ENCODE measurements at places on chromosomes 5 and 9.

GRCh38 chr9:110847671-110848070 lies 179.1 kb downstream of the MUSK start:
- no peak for DNase-seq

DNA sequence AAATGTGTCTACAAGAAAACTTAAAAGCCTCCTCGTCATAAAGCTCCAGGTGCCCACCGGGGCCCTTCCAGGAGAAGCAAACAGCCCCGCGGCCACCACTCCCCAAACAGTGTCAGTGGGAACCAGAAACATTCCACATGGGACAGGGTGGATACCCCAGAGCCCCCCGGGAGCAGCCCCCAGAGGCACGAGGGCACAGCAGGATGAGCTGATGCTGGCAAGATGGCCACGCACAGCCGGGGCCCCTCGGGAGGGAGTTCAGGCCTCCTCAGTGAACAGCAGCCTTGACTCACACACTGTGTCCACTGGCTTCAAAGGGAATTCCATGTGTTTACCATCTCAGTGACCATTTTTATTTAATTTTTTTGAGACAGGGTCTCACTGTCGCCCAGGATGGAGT lies 10.5 kb downstream of the EXD3 start:
- DNase-seq, result no peak

DNA sequence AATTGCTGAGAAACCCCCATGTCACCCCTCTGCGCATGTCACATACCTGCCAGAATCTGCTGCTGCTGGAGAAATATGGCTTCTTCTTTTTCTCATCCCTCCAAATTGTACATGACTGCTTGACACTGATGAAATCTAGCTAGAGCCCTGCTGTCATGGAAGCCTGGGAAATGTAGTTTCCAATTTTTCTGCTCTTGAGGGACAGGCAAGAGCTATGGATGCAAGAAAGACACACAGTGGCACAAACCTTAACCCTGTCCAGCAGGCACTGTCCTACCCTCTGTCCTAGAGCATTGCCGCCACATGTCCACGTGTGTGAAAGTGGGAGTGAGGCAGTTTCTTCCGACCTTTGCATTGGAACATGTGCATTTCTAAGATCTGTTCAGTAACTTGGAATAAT lies 255.5 kb upstream of the SEMA6A start:
- DNase-seq, result no peak

DNA sequence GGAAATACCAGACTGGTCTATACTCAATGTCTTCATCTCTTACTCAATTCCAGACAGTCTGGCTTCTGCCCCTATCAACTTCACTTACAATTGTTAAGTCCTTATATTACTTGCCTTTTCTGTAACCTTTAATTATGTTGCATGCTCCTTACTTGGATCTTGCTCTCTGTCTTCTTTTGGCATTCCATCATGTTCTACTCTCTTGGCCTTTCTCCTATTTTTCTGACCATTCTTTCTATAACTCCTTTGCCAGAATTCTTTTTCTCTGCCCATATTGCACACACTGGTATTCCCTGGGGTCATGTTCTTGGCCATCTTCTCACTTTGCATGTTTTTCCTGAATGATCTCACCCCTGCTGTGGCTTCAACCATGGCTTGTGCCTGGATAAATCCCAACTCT lies 209.8 kb upstream of the ZNF462 start:
- DNase-seq, result no peak

DNA sequence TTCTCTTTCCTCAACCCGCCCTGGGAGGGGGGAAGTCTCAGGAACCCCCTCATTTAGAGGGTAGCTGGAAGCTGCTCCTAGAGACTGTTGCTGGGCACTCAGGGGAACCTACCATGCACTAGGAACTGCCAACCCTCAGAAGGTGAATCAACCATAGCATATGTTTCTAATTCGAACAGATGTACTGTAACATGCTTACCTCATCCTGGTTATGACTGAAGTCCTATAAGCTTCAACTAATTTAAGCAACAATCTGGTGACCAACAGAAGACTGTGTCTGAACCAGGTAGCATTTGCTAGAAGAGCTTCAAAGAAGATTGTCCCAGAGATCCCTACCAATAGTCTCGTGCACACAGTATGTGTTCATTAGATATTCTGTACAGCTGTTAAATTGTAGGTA lies 5.7 kb upstream of the PRDM6 start:
- DNase-seq, result no peak

DNA sequence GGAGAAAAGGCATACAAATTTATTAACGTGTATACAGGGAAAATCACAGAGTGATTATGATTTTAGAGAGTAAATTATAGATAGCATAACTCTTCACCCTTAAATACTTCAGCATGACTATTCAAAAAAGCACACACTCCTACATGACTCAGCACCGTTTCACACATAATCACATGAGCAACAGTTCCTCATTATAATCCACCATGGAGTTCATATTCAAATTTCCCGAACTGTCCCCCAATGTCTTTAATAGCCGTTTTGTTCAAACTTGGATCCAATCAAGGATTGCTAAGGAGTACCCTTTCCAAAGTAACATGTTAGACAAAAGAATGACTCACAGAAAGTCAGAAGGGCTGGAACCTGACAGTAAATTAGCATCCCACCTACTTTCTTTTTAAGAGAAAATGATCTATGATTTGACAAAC lies 32.1 kb downstream of the RAPGEF1 start:
- DNase-seq, result no peak

GRCh38 chr5:33257807-33258429 lies 182.8 kb upstream of the TARS1 start:
- no peak for DNase-seq

- DNase-seq, result no peak
Measured at GRCh38 chr9:86741311-86742208, 205.7 kb downstream of the GAS1 start.

DNA sequence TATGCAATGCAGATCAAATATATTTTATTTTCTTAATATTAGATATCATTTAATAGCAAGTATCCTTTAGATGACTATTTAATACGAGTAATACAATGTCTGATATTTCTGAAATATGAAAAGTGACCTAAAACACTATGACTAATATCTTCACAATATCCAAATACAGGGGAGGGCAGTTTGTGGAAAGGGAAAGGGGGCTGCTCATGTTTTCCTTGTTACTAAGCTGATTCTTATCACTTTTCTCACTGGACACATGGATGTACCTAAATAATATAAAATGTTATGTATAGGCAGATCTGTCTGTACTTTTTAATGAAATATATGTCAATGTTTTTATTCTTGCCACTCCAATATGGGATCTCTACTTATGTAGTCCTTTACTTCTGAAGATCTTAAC lies 1879.1 kb upstream of the ACO1 start:
- no peak for DNase-seq

DNA sequence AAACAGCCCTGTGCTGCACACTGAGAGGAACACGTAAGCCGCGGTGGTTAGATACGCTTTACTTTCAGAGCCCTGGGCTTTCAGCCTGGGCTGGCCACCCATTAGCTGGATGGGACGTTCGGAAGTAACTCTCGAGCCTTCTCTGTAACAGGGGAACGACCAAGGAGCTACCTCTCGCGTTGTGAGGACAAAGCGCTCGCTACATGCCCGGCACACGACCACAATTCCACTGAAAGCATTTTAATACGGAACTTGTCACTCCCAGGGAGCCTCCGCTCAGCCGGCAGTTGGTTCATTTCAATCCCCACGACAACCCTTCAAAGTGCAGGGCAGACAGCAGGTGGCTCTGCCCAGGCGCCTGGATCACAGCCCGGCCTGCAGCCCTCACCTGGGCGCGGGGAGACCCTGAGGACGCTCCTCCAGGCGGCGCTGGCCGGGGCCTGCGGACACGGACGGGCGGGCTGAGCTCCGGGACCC lies 368 bp downstream of the SURF1 start:
- no peak for DNase-seq
